Stimulated activated CD8-positive, alpha-beta memory T cell treated with anti-CD3 and anti-CD28 coated beads, Interleukin-4, amount 100 ng/mL, for 4 hours (primary cell): ENCODE measurements at places on chromosomes 12 and 14.

DNA sequence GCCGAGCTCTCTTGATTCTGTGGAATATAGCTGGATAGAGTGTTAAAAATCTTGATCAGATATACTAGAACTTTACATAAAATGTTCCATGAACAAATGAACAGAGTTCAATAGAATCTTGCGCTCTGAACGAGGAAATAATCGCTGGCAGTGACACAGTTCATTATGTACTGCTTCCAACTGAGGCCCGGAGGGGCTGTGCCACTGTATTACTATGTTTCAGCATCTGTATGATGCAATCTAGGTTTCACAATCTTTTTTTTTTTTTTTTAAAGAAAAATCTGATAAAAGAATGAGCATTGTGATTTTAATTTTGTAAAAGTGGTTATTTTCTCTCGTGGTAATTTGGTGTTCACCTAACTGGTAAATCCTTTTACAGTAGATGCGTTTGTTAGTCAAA lies 77.2 kb downstream of the FERMT2 start:
- no peak for DNase-seq

- peak; percentile 52 for DNase-seq
Observed at GRCh38 chr14:103104654-103105452, 10.3 kb downstream of the EXOC3L4 start.

GRCh38 chr12:58044966-58045365 lies 103.6 kb downstream of the ATP23 start:
- DNase-seq, result no peak

DNA sequence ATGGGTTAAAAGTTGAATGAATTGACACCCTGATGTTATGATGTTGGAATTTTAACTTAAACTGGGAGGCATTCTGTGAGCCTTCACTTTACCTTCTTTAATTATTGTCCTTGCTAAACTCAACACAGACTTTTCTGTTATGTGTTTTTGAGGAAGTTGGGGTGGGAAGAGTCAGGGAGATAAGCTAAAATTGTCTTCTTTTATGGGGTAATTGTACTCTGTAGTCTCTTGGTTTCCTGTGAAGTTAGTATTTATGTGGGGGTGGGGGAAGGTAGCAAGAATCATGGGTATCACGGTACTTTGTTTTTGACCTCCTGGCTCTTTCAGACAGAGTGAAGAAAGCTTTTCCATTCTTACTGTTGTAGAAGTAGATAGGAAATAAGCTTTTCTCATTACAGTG lies 32.9 kb downstream of the RAB21 start:
- DNase-seq, result no peak

DNA sequence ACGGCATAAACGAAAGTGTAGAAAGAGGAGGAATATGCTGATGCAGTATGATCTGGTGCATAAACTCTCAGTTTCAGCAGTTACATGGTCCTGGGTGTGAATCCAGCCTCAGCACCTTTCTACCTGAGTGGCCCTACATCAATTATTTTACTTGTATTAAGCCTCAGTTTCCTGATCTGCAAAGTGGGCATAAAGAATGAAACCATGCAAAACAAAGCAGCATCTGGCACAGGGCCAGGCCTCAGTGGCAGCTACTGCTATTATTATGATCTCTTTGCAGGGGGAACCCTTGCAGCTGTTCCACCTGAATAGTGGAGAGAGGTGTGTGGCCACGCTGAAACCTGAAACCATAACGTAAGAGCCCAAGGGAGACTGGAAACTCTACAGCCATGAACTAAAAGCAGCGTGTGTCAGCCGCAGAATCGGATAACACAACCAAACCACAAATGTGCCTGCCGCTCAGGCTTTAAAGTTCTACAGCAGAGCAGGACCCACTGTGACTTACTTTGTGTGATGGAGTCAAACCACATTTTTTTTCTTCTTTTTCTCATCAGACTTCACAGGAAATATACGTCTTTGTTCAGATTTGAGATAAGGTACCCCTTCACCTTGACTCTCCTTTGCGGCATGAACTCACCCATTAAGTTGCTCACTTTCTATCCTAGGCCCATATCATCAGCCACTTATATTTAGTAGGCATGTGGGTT lies 29.2 kb upstream of the FOS start:
- peak; percentile 63 for DNase-seq

DNA sequence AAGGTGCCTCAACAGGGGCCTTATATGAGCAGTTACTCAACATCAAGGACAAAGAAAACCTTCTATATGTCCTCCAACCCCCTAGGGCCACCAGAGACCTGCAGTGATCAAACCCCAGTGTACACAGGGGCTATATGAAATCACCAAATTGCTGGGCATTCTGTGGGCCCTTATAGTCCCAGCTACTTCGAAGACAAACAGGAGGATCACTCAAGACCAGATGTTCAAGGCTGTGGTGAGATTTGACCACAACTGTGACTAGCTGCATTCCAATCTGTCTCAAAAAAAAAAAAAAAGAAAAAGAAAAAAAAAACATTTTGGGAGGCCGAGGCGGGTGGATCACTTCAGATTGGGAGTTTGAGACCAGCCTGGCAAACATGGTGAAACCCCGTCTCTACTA lies 51.0 kb upstream of the PRB2 start:
- DNase-seq, result no peak

- DNase-seq, result no peak
Observed at GRCh38 chr14:85301506-85301905, 228.4 kb upstream of the FLRT2 start.

GRCh38 chr12:50482571-50482970 lies 22.2 kb upstream of the DIP2B start:
- DNase-seq, result no peak

DNA sequence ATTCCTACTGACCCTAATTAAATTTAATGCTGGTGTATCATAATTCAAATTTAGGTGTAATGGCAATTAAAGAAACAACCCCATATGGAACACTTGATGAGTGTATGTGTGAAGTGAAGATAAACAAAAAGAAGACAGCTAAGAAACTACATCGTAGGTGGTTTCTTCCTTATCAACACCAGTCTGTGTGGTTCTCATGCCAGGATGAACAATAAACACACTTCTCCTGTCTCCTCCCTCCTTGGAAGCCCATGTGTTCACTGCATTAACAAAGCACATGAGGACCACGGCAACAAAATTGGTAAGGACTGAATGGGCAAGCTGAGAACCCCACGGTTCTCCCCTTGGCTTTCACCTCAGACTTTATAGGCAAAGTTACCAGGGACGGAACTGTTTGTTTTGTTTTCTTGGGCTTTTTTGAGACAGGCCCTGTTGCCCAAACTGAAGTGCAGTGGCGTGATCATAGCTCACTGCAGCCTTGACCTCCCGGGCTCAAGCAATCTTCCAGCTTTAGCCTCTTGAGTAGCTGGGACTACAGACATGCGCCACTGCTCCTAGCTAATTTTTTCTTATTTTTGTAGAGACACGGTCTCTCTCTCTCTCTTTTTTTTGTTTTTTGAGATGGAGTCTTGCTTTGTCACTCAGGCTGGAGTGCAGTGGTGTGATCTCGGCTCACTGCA lies 71.0 kb downstream of the TRAFD1 start:
- no peak for DNase-seq

- no peak for DNase-seq
Observed at GRCh38 chr12:32070370-32070769, 36.3 kb upstream of the BICD1 start.

DNA sequence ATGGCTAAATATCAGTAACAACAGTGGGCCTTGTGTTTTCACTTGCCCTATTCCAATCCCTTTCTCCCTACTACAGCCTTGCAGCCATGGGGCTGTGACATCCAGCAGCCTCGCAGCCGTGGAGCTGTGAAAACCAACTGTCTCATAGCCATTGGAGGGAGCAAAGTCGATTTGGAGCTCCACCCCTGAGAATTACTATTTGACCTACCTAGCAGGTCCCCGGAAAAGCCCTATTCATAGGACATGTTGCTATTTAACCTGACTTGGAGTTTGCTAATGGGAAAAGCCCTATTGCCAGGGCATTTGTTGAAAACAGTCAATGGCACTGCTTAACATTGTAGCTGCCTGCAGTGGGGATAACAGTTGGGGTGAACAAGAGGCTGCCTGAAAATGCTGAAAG lies 33.3 kb downstream of the ERG28 start:
- no peak for DNase-seq

DNA sequence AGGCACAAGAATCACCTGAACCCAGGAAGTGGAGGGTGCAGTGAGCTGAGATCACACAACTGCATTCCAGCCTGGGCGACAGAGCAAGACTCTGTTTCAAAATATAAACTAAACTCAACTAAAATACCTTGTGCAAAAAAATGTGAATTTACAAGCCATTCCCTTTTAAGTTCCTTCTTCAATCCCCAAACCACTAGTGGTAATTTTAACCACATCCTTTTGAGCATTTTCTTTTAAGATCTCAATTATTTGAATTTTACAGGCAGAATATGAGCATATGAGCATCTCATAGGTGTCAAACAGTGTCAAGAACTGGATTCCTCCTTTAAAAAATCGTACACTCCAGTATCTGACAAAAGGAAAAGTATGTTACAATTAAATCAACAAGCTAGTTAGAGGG lies 57.0 kb upstream of the NPFF start:
- no peak for DNase-seq

GRCh38 chr12:101737476-101737875 lies 1.8 kb downstream of the SYCP3 start:
- no peak for DNase-seq

DNA sequence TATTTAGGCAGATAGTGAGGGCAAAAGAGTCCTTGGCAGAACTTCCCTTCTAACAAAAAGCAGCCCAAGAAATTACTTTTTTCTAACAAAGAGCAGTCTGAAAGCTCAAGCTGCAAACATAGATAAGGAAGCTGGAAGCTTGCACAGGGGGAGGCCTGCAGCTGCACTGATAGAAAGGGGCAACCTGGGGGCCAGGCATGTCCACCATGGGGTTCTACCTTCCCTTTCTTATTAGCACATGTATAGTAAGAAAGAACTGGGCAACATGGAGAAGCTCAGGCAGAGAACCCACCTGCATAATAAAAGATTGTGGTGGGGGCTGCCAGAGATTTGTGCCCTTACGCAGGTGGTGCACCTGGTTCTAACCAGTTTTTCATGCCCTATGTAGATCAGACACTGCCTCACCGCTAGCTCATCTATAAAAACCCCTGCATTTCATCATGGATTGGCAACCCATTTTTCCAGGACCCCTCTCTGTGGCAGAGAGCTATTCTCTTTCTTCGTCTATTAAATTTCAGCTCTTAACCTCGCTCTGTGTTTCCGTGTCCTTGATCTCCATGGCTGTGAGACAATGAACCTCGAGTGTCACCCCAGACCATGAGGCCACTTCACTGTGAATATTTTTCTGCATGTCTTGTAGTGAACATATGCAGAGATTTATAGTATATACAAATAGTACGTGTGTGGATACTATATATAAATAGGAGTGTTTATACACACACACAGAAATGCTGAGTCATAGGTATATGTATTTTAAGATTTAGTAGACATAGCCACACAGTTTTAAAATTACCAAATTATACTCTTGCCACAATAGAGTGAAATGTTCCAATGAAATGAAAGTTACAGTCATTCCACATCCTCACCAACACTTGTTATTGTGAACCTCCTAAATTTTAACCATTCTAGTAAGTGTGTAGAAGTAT lies 53.0 kb downstream of the PEX5 start:
- no peak for DNase-seq
